ENCODE measurements at places on chromosomes 5 and 9. TPM values are rescaled to one million over a fixed set of nuclear protein-coding genes. Genes with fewer than 3 reads are reported as not detected.

The QRFP gene
- total RNA-seq = not detected

The LECT2 gene
- not detected for total RNA-seq

The IRX2 gene
- 0.11 TPM for total RNA-seq

The PGM5 gene
- 74.4 TPM for total RNA-seq

The OTULINL gene
- total RNA-seq = 3.4 TPM

The SOX30 gene
- total RNA-seq = not detected

The AQP3 gene
- 0.89 TPM for total RNA-seq

The PDGFRB gene
- 160 TPM for total RNA-seq

The ADGRV1 gene
- total RNA-seq = 0.25 TPM

The PCDHB16 gene
- 0.33 TPM for total RNA-seq

The PTGER4 gene
- 2.9 TPM for total RNA-seq

The SWI5 gene
- total RNA-seq = 31.2 TPM

The ELOVL7 gene
- under 0.01 TPM for total RNA-seq

The SPATA6L gene
- total RNA-seq = 1.1 TPM

The EQTN gene
- total RNA-seq = not detected

The SLC25A2 gene
- 0.50 TPM for total RNA-seq

The TAF11L9 gene
- total RNA-seq = not detected

The SPATA31C1 gene
- total RNA-seq = not detected

The OR13C9 gene
- not detected for total RNA-seq

The PRELID2 gene
- 23.5 TPM for total RNA-seq

The AQP7 gene
- not detected for total RNA-seq

The ACSL6 gene
- not detected for total RNA-seq

The RUFY1 gene
- 81.6 TPM for total RNA-seq

The LCN6 gene
- total RNA-seq = not detected

The HSD17B3 gene
- total RNA-seq = 0.25 TPM

The CXCL14 gene
- 0.22 TPM for total RNA-seq

The ABITRAM gene
- 6.9 TPM for total RNA-seq

The SLC22A4 gene
- total RNA-seq = 1.1 TPM

The PRR16 gene
- 5.9 TPM for total RNA-seq

The PDLIM4 gene
- 107 TPM for total RNA-seq

The TICAM2 gene
- total RNA-seq = 7.6 TPM

The CHSY3 gene
- 5.5 TPM for total RNA-seq

The SCGB3A2 gene
- not detected for total RNA-seq

The HTR4 gene
- not detected for total RNA-seq

The IL9 gene
- total RNA-seq = not detected

The FBXO4 gene
- 11.1 TPM for total RNA-seq

The ZNF189 gene
- total RNA-seq = 25.5 TPM

The ASPN gene
- 1.00 TPM for total RNA-seq

The CAMK2A gene
- 1.8 TPM for total RNA-seq

The SHB gene
- total RNA-seq = 12.9 TPM

The MED10 gene
- total RNA-seq = 17.7 TPM

The C9 gene
- 1.1 TPM for total RNA-seq

The HSDL2 gene
- 33.2 TPM for total RNA-seq

The DOCK8 gene
- total RNA-seq = 0.89 TPM

The ARHGEF28 gene
- 49.0 TPM for total RNA-seq

The TMEM215 gene
- total RNA-seq = not detected

The CCNB1 gene
- 133 TPM for total RNA-seq

The CEP120 gene
- total RNA-seq = 38.0 TPM

The EPB41L4B gene
- 0.12 TPM for total RNA-seq

The PIP5KL1 gene
- total RNA-seq = 1.2 TPM

The SLC6A7 gene
- total RNA-seq = not detected

The HMCN2 gene
- total RNA-seq = under 0.01 TPM

Measured in uterine smooth muscle cell (primary cell).